Renal cortical epithelial cell (primary cell): ENCODE measurements at places on chromosomes 4 and X.

DNA sequence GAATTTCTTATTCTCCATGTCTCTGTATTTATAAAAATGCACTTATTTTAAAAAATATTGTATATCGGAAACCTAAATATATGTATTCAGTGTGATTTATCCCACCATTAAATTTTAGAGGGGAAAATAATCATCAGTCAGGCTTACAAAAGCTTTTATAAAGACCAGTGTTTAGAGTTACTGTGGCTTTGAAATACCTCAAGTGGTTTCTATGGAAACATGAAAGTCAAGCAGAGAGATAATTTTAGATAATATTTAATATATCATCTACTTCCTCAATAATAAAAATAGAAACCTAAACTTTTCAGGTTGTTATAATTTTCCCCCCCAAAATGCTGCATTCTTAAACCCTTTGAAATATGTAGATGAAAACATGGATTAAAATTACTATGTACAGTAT is 332.9 kb upstream of the PITX2 start:
- DNase-seq: no peak

DNA sequence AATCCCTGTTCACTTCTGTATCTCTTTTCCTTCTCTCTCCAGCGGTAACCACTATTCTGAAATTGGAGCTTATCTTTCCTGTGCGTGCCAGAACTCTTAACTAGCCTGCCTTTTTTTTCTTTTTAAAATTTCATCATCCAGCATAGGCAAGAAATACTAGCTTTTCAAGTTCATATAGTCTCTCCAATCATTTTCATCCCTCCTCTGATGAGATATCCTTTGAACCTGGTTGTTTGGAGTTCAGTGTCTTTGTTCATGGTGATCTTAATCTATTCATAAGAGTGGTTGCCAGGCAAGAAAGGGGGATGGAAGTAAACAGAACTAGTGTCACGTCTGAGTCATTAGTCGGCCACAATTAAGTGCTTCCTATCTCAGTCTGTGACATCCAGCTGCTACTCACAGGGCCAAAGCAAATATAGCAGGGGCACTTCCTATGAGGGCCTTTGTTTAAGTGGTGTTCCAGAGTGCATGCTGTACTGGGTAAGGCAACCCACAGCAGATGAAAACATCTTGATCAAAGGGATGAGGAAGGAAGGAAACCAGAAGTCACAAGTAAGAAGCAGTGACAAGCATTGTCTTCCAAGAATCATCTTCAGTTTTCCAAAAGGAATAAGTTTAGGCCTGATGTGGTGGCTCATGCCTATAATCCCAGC is 56.4 kb upstream of the XIAP start:
- peak; percentile 84 for DNase-seq

- DNase-seq: no peak
These were observed 571.9 kb downstream of the SPOCK3 start for GRCh38 chr4:166662266-166662843.

DNA sequence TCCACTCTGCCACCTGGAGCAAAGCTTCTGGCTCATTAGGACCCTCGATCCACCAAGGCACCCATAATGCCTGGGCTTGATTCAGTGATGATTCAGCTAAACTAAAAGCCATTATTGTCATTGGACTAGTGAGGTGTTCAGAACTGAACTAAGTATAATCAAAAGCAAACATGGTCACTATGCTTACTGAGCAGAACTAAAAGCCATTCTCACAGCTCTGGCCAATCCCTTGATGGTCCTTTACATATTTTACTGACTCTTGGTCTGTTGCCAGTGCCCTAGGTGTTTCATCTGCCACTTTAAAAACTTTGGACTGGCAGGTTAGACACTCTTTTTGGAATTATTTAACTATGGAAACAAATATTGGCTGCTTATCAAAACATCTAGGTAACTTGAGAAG is 703.5 kb downstream of the FAT4 start:
- no peak for DNase-seq

DNA sequence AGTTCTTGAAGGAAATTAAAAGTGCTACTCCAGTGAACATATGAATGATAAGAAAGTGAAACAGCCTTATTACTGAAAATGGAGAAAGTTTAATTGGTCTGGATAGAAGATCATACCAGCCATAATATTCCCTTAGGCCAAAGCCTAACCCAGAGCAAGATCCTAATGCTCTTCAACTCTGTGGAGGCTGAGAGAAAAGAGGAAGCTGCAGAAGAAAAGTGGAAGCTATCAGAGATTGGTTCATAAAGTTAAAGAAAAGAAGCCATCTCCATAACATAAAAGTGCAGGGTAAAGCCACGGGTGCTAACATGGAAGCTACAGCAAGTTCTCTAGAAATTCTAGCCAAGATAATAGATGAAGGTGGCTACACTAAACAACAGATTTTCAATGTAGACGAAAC is 85.5 kb upstream of the ATOH1 start:
- DNase-seq: no peak

DNA sequence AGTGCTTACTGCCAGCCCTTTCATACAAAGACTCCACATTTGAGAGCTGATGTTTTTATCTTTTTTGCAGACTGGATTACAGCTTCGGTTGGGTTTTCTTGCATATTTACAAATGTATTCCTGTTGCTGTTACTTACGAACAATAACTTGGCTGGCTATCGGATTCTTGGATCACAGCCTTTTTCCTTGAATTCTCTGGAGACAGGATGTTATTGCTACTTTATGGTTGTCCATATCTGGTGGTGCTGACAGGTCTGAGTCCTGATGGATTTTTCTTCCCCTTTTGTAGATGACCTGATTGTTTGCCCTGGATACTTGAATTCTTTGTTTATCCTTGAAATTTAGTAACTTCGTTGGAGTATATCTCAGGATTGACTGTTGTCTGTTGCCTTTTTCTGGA is 77.7 kb downstream of the PDK3 start:
- no peak for DNase-seq

DNA sequence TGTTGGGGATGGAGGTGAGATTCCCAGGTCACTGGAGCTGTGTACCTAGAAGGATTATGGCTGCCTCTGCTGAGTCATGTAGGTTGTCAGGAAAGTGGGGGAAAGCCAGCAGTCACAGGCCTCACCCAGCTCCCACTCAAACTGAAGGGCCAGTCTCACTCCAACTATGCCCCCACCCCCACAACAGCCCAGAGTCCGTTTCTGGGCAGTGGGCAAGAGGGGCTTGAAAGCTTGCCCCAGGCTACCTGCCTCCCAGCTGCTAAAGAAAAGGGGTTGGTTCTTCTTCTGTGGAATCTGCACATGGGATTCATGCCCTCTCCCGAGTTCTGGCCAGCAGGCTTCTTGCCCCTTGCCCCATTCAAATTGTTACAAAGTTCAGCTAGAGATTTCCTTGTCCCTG is 116.0 kb upstream of the PGRMC2 start:
- DNase-seq: no peak

GRCh38 chrX:64205441-64205734 is at the start of gene AMER1:
TSS of gene AMER1 (minus strand) at chrX:64205708. CDS start at chrX:64193286, 12,422 bp downstream.
- no peak for DNase-seq

- DNase-seq: peak; percentile 86
These were observed 52.4 kb upstream of the TRIM2 start for GRCh38 chr4:153151535-153152455.

GRCh38 chr4:3340700-3341083 is 47.9 kb downstream of the RGS12 start:
- DNase-seq: no peak

DNA sequence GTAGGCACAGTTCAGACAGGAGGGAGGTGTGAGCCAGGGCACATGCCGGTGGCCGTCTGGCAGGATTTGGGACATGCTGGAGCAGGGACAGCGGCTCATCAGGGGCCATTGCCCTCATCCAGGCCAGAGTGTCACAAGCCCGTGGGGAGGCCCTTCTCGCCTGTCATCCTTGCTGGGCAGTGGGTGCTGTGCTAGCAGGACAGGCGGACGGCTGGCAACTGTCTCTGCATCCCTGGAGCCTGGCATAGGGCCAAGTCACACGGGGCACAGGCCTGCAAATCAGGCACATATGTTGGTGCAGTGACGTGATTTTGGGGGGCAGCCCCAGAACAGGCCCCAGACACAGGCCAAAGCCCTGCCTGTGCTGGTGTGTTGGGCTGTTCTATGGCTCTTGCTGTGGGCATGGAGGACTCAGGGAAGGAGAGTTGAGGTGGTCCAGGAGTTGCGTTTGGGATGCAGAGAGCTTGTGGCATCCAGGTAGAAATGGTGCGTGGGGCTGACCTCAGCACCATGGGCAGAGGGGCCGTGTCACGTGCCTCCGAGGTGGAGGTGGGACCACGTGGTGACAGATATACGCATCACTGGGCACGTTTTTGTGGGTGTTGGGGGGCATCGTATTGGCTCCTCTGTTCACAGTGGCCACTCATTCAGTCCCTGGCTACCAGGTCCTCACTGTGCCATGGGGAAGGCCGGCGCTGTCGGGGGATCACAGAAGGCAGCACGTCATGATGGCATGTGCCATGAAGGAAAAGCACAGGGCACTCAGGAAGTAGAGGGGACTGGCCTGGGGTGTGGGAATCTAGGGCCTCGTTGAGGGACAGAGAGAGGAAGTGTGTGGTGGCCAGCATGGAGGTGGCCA is 14.6 kb upstream of the MSANTD1 start:
- DNase-seq: no peak

DNA sequence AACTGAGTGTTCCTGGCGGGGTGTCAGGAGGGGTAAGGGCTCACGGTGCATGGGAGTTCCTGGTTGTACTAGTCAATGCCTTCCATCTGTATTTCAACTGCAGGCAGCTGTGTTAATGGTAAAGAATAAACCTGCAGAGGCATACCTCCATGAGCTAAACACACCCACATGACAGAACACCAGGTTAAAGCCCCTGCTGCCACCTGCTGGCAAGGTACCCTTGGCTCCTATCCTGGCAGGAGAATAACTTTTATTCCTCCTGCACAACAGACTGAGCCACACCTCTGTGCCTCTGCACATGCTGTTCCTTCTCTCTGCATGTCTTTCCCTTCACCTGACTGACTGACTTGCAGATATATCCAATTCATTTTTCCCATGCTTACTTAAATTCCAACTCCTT is 11.1 kb downstream of the ITIH6 start:
- no peak for DNase-seq

DNA sequence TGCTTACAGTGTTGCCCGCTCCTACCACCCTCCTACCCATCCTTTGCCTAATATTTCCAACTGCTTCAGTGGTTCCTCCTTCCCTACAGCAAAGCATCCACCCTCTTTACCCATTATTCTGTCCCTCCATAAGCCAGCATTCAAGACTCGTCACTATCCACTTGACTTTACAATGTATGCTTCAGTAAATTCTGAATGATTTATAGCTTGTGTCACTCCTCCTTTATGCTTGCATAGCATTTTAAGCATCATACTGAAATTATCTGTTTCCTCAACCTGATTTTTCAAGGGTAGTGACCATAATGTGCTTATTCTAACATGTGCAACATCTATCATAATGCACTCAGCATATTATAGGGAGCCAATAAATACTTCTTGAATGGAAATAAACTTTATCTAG is 365.5 kb downstream of the RAB28 start:
- DNase-seq: no peak

DNA sequence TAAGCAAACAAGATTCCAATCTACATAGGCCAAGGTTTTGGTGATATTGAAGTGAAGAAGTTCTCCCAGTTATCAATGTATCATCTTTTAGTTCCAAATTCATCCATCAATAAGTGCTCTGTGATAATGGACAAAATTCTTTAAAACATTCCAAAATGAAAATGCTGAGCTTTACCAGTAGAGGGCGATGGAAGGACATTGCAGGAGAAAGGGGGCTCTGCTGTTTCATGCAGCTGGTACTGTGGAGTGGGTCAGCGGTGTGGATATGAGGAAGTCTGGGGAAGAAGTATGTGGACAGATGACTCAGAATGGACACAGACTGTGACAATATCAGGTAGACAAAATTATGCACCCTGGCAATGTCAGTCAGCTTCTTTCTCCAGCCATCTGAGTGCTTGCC is 46.6 kb upstream of the HS6ST2 start:
- DNase-seq: no peak

GRCh38 chr4:92307866-92308265 is 4.1 kb downstream of the GRID2 start:
- no peak for DNase-seq

DNA sequence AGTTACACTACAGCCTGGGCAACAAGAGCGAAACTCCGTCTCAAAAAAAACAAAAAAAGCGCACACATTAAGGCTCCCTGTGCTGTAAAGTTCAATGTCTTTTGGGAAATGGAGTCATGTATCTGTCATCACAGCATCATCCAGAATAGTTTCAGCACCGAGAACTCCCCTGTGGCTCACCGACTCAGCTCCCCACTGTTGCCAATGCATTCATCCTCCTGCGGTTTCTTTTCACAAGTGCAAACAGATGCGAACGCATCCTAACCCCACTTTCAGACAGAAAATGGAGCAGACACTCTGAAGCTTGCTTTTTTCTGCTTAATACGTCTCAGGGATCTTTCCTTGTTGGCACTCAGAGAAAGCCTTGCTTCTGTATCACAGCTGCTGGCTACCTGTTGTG is 13.8 kb upstream of the SH3TC1 start:
- DNase-seq: no peak

GRCh38 chrX:16659321-16659720 is 9.4 kb downstream of the S100G start:
- no peak for DNase-seq

DNA sequence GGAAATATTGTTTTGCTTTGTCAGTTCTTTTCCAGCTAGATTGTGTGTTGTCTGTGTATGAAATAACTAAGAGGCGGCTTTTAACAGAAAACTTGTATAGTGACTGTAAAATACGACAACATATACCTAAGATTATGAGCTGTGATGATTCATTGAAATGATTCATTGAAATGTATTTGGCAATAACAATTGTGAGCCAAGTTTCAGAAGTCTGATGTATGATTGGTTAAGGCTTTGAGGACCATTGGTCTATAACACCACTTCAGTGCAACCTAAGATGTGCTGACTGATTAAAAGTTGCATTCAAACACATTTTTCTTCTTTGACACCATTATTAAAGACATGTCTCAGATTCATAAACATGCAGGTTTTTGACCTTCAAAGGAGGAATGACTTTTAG is 76.6 kb downstream of the PTPN13 start:
- DNase-seq: peak; percentile 87

- peak; percentile 21 for DNase-seq
These were observed 7.8 kb downstream of the TIGD2 start for GRCh38 chr4:89119166-89119565.

DNA sequence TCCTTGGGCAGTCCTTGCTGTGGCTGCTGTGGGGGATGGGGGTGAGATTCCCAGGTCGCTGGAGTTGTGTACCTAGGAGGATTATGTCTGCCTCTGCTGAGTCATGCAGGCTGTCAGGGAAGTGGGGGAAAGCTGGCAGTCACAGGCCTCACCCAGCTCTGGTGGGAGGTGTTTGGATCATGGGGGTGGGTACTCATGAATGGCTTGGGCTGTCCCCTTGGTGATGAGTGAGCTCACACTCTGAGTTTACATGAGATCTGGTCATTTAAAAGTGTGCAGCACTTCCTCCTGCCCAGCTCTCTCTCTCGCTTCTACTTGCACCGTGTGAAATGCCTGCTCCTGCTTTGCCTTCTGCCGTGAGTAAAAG is 24.6 kb upstream of the PDLIM3 start:
- peak; percentile 96 for DNase-seq
